ENCODE measurements at places on chromosomes 5 and 9.

- DNase-seq, result no peak
Observed at GRCh38 chr5:34682926-34683623, 26.9 kb downstream of the RAI14 start.

DNA sequence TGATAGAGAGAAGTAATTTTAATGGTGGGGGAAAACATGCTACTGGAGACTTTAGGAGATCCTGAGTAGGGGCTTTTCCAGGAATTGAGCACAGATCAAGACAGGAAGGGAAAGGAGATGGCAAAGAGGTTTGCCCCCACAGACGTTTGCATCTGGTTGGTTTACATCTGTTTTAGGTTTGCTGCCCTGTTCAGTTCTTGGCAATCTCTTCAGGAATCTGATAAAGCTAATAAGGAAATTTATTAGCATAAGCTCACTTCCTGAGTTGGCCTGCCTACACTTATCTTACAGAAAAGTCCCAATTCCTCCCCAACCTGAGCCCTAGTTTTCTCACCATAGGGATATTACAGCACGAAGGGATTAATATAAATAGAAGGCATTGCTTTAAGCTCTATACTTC, 3.4 kb upstream of the CFAP95 start:
- peak; percentile 17 for DNase-seq

GRCh38 chr5:32512926-32513325, 68.4 kb upstream of the ZFR start:
- DNase-seq, result no peak

DNA sequence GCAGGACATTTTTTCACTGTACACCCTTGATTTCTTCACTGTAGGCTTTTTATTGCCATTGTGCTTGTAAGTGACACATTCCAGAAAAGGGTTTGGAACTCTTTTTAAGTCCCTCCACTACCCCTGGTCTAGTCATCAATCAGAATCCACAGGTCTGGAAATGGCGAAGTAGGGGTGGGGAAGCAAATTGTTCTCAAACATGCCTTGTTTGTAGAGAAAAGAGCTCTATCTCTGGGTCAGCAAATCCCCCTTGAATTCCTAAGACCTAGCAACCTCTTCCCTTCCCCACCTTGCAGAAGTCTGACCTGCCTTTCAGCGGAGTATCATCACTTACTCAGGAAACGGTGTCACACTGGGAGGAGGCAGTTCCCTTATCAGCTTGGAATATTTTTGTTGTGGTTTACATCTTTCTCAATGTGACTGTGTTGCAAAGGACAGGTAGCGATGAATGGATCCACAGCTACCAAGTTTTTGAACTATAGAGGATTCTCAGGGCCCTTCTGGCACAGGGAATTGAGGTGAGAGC, 3.2 kb downstream of the SH3RF2 start:
- DNase-seq, result no peak

DNA sequence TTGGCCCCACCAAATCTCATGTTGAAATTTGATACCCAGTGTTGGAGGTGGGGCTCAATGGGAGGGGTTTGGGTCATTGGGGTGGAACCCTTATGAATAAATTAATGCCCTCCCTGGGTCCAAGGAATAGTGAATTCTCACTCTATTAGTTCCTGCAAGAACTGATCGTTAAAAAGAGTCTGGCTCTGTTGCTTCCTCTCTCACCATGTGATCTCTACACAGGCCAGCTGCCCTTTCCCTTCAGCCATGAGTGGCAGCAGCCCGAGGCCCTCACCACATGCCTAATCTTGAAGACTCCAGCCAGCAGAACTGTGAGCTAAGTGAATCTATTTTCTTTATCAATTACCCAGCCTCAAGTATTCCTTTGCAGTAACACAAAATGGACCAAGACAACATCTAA, 106.0 kb downstream of the CAAP1 start:
- no peak for DNase-seq

DNA sequence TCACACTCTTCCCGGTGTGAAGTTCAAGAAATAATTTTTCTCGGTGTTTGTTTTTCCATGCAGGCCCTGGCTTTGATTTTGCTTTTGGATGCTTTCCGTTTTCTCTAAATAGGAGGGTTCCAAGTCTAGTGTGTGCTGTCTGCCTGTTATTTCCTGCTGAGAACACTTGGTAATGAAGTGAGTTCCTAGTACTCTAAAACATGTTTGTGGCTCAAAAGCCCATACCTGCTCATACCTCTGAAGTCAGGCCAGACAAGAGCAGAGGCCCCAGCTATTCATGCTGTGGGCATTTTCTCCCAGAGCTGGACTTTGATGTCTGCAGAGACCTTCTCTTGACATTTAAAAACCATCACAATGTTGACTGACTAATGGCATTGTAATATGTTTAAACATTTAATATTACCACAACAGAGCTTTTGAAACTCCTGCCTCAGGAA, 211.2 kb downstream of the GOLPH3 start:
- peak; percentile 26 for DNase-seq

DNA sequence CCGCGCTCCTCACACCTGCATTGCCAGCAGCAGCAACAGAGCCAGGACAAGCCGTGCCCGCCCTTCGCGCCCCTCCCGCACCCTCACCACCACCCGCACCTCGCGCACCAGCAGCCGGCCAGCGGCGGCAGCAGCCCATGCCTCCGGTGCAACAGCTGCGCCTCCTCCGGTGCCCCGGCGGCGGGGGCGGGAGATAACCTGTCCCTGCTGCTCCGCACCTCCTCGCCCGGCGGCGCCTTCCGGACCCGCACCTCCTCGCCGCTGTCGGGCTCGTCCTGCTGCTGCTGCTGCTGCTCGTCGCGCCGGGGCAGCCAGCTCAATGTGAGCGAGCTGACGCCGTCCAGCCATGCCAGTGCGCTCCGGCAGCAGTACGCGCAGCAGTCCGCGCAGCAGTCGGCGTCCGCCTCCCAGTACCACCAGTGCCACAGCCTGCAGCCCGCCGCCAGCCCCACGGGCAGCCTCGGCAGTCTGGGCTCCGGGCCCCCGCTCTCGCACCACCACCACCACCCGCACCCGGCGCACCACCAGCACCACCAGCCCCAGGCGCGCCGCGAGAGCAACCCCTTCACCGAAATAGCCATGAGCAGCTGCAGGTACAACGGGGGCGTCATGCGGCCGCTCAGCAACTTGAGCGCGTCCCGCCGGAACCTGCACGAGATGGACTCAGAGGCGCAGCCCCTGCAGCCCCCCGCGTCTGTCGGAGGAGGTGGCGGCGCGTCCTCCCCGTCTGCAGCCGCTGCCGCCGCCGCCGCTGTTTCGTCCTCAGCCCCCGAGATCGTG, 517 bp downstream of the KCNN2 start:
- peak; percentile 7 for DNase-seq

- DNase-seq, result no peak
Observed at GRCh38 chr9:30524311-30524710, 1860.1 kb upstream of the ACO1 start.

GRCh38 chr5:34411470-34412346, 244.4 kb upstream of the RAI14 start:
- DNase-seq, result peak; percentile 27

GRCh38 chr5:116451066-116451465, 123.6 kb downstream of the SEMA6A start:
- DNase-seq, result no peak

DNA sequence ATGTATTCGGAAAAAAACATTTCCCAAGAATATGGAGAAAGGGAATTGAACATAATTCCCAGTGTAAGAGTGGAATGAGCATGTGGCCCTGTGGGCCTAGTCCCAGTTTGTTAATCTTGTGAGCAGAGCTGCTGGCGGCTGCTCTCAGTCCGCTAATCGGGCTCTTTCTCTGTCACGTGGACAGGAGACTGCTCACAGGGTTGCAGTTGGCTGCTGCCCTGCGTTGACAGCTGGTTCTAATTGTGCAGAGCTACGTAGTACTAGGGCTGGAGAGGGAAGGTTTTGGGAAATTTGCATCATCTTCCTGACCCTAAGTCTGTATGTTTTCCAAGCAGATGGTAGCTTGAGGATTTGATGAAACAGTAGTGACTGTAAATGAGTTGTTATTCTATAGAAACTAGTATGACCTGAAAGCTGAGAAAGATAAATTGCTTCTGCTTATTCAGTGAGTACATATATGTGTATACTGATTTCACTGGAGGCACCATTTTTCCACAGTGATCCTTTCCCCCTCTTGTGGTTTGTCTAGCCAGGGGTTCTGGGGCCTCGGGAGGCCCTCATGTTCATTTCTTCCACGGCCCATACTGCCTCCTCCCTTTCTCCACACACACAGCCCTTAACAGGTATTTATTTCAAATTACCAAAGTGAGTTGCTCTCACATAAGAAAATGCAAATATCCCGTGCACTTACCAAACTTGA, 100.6 kb downstream of the ANGPTL2 start:
- DNase-seq, result peak; percentile 94

GRCh38 chr5:34571677-34572041, 84.5 kb upstream of the RAI14 start:
- peak; percentile 60 for DNase-seq

- no peak for DNase-seq
Observed at GRCh38 chr9:137236936-137237421, 4.1 kb upstream of the TUBB4B start.

GRCh38 chr9:120869726-120870125, 7.3 kb downstream of the PHF19 start:
- DNase-seq, result no peak

DNA sequence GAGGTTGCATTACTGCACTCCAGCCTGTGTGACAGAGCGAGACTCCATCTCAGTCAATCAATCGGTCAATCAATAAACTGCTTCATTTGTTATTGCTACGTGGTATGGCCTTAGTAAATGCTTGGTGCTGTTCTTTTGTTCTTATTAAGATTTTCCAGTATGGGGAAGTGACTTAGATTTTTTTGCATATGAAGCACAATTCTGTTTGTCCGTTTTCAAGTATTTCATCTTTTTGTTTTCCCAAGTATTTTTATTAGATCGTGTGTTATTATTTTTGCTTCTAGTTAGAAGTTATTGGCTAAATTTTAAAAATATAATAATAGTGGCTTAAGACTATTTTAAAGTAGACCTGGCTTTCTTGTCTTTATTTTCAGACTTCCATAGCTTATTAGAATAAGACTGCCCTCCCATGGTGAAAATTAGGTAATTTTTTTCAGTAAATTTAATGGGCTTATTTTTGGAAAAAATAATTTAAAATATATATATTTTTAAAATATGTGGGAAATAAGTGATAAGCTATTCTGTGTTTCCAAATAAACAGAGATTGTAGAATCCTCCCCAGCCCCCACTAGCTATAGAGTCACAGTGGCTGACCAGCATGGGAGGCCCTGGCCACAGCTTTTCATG, 14.7 kb upstream of the OMD start:
- peak; percentile 40 for DNase-seq

DNA sequence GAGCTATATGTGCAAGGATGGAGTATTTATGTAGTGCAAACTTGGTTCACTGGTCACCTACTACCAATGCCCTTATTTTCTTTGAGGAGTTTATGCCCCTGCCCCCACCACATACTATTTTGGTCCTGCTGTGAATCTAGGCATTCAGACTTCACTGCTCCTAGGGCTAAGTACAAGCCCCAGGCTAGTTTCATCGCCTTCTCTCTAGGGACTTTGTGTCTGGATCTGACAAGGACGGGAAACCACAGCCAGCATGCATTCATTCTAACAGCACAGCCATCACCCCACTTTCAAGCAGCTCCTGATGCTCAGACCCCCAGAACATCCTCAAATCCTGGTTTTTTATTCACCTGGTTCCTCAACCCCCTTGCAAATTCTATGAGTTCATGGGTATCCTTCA, 56.8 kb downstream of the DRD1 start:
- DNase-seq, result no peak

DNA sequence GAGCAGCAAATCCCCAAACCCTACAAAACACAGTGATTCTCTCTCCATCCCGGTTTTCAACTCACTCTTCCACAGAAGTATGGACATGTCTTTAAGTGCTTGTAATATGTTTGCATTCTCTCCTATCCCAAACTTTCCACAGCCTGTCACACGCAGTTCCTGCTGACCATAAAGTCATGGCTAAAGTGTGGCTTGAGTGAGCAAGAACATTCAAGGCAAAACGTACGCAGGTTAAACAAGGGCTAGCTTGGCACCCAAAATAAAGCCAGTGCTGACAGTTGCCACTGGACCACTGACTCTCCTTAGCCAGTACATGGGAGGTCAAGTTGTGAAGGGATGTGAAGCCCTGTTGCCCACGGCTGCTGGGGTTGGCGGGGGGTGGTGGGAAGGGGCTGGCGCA, 211.1 kb upstream of the IRX1 start:
- DNase-seq, result no peak

DNA sequence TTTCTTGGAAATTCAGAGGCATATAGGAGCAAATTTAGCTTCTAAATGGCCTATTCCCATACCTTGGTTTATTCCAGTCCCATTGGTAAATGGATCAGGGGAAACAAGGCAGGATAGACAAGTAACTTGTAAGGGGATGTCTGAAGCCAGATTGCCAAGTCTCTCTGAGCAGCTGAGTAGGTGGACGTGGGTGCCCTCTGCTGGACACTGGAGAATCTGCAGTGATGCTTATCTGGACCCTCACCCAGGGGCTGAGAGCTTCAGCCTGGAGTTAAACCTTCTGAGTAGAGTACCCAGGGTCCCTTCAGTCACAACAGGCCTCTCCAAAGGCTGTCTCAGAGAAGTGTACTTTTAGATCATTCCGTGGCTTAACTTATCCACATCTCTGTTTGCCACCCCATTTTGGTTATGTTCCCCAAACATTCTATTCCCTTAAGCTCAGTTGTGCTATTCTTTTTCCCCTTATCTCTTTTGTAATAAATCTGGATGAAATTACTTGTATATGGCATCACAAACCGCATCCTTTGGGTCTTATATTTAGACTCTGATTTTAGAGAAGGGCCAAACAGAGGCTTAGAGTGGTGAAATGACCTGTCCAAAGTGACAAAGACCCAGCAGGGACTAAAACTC, 218.3 kb upstream of the GLRA1 start:
- peak; percentile 81 for DNase-seq

GRCh38 chr5:176171171-176171760, 67.0 kb upstream of the SIMC1 start:
- no peak for DNase-seq

DNA sequence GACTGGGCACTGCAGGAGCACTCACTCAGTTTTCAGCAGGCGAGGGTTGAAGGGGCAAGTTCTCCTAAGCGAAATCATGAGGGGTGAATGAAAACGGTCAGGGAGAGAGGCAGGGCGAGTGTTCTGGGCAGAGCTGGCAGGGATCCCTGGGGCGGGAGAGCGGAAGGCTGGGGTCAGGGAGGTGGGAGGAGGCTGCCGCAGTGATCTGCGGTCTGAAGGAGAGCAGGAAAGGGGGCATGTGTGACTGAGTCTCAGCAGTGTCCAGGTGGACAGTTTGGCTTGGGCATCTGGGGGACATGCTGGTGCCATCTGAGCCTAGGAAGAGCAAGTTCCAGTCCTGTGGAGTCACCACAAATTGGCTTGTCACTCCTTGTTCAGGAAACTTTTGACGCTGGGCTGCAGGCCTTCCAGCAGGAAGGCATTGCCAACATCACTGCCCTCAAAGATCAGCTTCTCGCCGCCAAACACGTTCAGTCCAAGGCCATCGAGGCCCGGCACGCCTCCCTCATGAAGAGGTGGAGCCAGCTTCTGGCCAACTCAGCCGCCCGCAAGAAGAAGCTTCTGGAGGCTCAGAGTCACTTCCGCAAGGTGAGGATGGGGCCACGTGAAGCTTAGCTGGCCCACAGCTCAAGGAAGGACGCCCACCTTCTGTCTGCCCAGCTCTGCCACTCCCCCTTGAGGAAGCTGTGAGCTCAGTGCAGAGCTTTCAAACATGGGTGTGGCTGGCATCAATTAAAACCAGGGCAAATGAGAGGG, 31.1 kb downstream of the DYNC2I2 start:
- no peak for DNase-seq

- DNase-seq, result peak; percentile 90
Observed at GRCh38 chr9:77433675-77434445, 214.3 kb downstream of the GNA14 start.
